ENCODE measurements at places on chromosomes 12 and 14.

- no peak for DNase-seq
Measured at GRCh38 chr12:5437182-5437583, 5.3 kb downstream of the NTF3 start.

- DNase-seq, result no peak
Measured at GRCh38 chr14:75310295-75311111, 31.9 kb downstream of the FOS start.

GRCh38 chr12:52327052-52327829 lies 6.0 kb upstream of the KRT83 start:
- DNase-seq, result peak; percentile 60

DNA sequence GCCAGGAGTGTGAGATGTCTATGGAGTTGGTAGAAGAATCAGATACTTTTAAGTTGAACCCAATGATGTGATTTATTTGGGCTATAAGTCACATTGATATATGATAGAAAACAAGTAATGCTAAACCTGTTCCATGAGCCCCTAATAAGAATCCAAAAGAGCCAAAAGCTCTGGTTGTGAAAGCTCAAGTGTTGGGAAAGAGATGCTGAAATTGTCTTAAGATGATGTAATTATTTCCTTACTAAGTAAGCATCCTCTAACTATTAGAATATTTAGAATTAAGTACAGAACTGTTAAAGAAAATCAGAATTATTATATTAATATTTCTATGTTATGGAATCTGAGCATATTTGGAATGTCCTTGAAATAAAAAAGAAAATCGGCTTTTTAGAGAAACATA lies 17.6 kb upstream of the SLC2A13 start:
- DNase-seq, result no peak

- no peak for DNase-seq
Measured at GRCh38 chr12:53495903-53496751, 3.1 kb downstream of the MAP3K12 start.

- DNase-seq, result no peak
Measured at GRCh38 chr14:42200957-42201356, 594.3 kb downstream of the LRFN5 start.

DNA sequence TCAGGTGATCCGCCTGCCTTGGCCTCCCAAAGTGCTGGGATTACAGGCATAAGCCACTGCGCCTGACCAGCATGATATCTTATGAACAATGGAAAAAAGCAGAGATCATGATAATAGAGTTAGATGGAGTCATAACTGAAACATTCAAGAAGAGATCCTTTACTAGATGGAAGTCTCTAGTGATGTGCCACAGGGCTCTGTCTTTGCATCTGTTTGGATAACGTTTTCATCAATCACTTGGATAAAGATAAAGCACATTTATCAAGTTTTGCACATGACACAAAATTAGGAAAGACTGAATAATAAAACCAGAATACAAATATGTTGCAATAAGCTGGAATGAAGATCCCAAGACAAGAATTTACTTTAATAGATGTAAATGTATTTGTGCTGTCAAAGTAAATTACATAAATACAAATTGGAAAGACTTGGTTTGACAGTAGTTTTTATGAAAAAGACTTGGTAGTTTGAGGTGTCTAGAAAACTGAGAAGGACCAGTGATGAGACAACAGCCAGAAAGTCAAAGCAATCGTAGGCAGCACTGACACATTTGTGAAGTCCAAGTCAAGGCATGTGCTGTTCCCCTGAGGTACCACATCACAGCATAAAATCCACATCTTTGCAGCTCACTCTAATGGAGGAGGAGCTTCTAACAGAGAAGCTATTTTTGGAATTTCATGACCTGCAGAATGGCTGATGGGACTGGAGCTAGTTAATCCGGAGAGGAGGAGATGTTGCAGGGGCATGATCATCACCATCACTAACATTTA lies 28.5 kb downstream of the GPRC5A start:
- DNase-seq, result no peak

- DNase-seq, result no peak
Measured at GRCh38 chr12:132400011-132400641, 70.7 kb upstream of the GALNT9 start.

GRCh38 chr12:93256256-93256969 lies 121.3 kb upstream of the NUDT4 start:
- no peak for DNase-seq

GRCh38 chr12:77535734-77536133 lies 295.0 kb upstream of the NAV3 start:
- no peak for DNase-seq

DNA sequence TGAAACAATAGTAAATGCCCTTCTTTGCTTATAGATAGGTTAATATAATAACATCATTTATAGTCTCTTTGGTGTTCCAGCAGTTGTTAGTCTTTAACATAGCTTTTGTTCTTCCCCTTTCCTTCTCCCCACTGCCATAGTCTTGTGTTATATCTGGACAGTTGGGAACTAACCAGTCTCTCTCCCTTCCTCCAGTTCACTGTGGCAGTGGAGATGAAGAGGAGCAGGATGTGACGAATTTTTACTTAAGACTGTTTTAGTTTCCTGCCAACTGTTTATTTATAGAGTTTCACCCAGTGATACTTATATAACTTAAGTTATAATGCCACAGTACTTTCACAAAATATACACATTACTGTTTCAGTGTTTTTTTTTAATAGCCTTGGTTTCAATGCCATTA lies 277.4 kb downstream of the PDZRN4 start:
- no peak for DNase-seq

GRCh38 chr12:42255221-42255865 lies 17.3 kb upstream of the YAF2 start:
- no peak for DNase-seq

GRCh38 chr12:91127306-91127705 lies 16.0 kb upstream of the LUM start:
- no peak for DNase-seq

GRCh38 chr12:93127582-93128331 lies 198.7 kb upstream of the EEA1 start:
- DNase-seq, result no peak

DNA sequence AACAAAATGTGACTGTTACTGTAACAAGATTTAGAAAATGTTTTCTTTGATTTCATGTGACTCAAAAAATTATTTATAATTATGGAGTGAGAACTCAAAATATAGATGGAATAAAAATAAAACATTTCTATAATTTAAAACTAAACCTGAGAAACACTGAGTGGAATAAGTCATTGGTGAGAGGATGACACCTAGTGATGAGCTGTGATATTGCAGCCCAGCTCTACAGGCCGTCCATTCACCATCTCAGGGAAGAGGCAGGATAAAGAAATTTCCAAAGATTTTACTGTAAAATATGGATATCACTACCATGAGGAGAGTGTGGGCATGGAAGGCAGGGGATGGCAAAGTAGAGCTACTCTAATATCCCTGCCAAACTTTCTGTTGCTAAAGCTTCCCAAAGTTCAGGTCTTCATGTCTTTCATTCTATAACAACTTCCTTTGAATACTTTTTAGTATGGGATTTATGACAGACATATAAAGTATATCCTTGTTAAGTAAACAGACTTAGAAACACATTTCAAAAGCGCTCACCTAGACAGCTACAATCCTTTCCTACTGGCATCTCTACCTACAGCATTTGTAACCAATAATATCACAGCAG lies 308.0 kb downstream of the ITPR2 start:
- no peak for DNase-seq

GRCh38 chr14:70845601-70846000 lies 36.3 kb upstream of the MAP3K9 start:
- DNase-seq, result no peak

GRCh38 chr12:56699020-56699661 lies 11.1 kb upstream of the PTGES3 start:
- DNase-seq, result no peak

GRCh38 chr14:101112351-101113107 lies 209.0 kb upstream of the RTL1 start:
- DNase-seq, result no peak

GRCh38 chr12:109549613-109550270 lies 23.6 kb downstream of the MMAB start:
- DNase-seq, result no peak

DNA sequence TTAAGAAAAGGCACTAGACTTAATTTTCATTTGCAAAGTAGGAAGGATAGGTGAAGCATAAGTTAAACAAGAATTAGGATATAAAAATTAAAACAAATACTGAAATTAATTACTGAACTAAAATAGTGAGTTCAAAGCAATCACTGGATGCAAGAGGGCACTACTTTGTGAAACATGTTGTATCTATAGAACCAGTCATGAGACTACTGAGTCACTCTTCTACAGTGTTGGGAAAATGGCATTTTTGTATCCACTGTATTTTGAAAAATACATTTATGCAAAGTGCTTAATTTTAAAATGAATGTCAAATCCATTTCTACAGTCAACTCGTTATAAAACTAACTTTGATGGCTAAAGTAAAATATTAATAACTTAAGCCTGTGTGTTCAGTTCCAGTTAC lies 47.9 kb downstream of the SEL1L start:
- no peak for DNase-seq

DNA sequence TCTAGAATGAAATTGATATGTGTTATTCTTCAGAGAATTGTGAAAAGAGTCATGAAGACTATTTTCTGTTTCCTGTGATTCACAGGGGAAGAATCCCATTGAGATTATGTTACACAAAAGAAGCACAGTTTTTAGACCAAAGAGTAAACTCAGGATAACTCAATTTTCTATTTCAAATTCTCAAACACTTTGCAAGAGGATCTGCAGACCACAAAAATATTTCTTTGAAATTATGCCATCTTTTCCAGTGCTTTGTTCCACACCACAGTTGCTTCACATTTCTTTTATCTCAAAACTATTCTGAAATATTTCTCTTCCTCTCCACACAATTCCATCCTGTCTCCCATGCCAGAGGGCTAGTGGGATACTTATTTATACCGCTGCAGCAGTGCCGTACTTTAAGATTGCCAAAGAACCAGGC lies 188.9 kb upstream of the FOXG1 start:
- DNase-seq, result no peak

DNA sequence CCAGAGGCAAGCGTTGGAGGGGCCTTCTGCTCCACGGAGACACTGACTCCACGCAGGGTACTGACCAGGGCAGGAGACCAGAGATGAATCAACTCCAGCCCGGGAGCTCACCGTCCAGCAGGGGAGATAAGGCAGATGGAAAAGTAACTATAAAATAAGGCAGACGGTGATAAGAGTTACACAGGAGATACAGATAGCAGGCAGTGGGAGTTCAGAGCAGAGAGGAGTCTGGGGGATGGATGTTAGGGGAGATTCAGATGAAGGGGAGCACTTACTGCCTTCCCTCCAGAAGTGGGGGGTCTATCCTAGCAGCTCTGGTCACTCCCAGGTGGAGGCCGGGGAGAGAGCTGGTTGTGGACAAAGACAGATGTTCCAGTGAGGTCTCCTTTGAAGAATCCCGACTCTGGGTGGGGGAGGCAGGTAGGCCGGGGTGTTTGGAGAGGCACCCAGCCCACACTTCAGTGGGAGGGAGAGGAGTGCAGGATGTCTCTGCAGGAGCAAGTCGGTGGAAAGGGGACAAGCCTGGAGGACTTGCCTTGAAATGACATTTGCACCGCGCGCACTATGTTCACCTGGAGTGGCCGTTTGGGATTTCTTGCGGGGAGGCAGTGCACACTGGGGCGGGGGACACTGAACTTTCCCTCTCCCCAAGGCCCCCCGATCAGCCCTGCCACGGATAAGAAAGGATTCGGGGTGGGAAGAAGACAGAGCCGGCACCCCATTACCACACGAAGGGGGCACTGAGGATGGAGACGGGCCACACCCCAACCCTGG lies 1.2 kb downstream of the PITPNM2 start:
- no peak for DNase-seq

GRCh38 chr12:24901576-24902461 lies 47.1 kb downstream of the BCAT1 start:
- no peak for DNase-seq

DNA sequence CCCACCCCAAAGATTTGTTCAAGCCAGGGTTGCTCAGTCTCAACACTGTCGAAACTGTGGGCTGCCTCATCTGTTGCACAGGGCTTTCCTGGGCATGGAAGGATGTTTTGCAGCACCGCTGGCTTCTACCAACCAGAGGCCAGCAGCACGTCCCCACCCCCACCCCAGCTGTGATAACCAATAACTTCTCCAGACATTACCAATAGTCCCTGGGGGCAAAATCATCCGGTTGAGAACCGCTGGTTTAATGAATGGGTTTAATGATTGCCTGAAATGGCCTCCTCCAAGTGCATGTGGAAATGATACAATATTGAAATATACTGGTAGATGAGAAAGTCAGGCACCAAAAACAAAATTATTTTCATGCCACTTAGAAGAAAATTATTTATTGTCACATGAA lies 44.5 kb downstream of the RIMBP2 start:
- DNase-seq, result no peak

- no peak for DNase-seq
Measured at GRCh38 chr14:22977434-22977683, 5.0 kb downstream of the AJUBA start.

GRCh38 chr14:73613419-73613963 lies 1.2 kb downstream of the ACOT6 start:
- no peak for DNase-seq

- DNase-seq, result no peak
Measured at GRCh38 chr12:15563663-15564062, 225.5 kb downstream of the EPS8 start.

GRCh38 chr12:108185002-108185401 lies 55.9 kb downstream of the WSCD2 start:
- no peak for DNase-seq

GRCh38 chr14:71341156-71341555 lies 433.9 kb downstream of the PCNX1 start:
- DNase-seq, result no peak

DNA sequence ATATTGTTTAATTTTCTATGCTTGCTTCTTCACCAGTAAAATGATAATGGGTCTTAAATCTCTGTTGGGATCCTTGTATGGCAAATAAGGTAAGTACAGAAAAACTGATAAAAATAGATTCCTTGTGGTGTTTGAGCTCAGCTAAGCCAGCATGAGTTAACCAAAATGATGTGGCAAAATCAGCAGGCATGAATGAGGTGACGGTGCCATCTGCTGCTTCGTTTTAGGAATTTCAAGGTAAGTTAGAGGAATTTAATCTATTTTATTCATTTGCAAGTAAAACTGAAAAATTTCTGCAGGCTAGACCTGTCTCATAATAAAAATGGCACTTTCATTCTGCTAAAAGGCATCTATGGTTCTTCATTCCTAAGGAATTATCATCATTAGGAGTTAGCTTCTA lies 10.0 kb upstream of the CLEC7A start:
- DNase-seq, result peak; percentile 3

- DNase-seq, result no peak
Measured at GRCh38 chr14:57875296-57875695, 9.4 kb upstream of the SLC35F4 start.

GRCh38 chr14:39576258-39576657 lies 144.0 kb upstream of the FBXO33 start:
- DNase-seq, result no peak

GRCh38 chr14:63632932-63633514 lies 8.6 kb downstream of the WDR89 start:
- DNase-seq, result no peak

DNA sequence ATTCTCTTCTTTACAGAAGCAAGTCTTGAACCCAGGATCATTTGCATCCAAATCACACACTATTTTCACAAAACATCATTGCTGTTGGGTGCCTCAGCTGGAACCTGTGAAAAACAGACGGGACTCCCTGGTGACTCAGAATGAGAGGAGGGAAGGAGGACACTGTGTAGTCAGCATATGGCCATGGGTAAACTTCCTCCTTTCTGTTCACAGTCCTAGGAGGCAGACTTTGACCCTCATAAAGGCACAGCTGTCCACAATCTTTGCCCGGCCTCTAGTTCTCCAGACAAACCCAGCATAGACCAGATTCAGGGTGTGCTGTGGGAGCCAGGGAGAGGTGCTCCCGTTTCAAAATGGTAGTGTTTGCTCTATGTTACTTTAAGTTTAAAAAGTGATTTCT lies 62.0 kb downstream of the DYRK2 start:
- no peak for DNase-seq

GRCh38 chr12:104333692-104334255 lies 30.2 kb downstream of the EID3 start:
- DNase-seq, result no peak
